Naive thymus-derived CD8-positive, alpha-beta T cell (primary cell): ENCODE measurements at places on chromosomes 16 and 17.

DNA sequence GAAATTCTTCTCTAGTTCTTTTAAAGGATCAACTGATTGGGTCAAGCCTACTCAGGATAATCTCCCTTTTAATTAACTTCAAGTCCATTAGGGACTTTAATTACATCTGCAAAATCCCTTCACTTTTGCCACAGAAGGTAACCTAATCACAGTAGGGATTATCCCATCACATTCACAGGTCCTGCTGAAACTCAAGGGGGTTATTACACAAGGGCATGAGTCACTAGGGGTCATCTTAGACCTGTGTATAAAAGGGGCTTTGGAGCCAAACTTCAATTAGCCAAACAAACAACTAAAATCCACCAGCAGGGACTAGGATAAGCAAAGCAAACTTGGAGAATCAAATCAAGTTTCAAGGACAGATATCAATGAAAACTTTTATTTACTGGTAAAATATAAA lies 19.4 kb downstream of the CIAPIN1 start:
- DNase-seq, result no peak

GRCh38 chr16:1926271-1926670 lies 8.1 kb upstream of the HS3ST6 start:
- DNase-seq, result no peak

DNA sequence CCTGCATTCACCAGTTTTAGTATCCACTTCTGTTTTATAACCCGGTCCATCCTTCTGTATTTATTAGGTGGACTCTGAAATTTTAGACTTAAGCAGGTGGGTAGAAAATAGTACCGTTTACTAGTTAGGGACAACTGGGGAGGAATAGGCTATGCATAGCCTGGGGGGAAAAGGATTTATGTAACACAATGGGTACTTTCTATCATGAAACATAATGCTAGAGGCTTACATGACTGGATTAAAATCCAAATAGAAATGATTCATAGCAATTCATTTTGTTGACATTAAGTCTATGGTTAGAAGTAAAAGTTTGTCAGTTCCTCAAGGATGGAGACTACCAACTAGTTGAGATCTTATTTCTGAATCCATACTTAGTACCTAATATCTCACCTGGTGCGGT lies 18.6 kb downstream of the GAN start:
- no peak for DNase-seq

GRCh38 chr17:50620858-50621257 lies 13.8 kb upstream of the ABCC3 start:
- DNase-seq, result no peak
